ENCODE measurements at places on chromosomes 5 and 9.

DNA sequence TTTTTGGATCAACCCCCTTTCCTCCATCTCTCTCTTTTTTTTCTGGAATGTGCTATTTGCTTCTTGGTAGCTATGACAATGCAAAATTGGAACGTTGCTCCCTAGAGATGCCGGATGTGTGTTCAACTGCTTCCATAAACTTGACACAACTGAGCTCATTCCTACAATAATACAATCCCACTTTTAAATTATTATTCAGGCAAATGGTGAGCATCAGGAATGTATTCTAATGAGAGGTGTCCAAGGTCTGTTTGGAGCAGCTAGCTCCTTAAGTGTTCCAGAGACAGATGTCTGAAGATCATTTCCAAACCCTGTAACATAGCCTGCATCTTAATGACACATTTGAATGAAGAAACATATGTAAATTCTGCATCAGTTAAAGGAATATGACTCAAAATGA, 518.4 kb downstream of the TAF11L14 start:
- no peak for DNase-seq

- DNase-seq, result no peak
Measured at GRCh38 chr9:100029251-100029650, 69.5 kb downstream of the ERP44 start.

- DNase-seq, result no peak
Measured at GRCh38 chr9:8362250-8362649, 562.7 kb upstream of the DMAC1 start.

GRCh38 chr5:56064984-56065383, 70.2 kb upstream of the IL6ST start:
- DNase-seq, result no peak

DNA sequence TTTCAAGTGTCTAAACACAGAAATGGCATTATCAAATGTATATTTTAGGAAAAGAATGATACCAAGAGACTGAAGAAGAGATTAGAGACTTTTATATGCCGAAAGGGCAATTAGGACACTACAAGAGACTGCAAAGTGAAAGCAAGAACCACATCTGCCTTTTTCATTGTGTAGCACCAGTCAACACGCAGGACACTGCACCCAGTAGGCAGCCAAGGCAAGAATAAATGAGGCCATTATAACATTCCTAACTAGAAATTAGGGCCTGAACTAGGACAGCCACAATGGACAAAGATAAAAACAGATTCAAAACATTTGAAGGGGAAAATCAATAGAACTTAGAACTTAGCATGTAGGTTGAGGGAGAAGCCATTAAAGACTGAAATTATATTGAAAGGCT, 10.8 kb downstream of the CETN3 start:
- no peak for DNase-seq

DNA sequence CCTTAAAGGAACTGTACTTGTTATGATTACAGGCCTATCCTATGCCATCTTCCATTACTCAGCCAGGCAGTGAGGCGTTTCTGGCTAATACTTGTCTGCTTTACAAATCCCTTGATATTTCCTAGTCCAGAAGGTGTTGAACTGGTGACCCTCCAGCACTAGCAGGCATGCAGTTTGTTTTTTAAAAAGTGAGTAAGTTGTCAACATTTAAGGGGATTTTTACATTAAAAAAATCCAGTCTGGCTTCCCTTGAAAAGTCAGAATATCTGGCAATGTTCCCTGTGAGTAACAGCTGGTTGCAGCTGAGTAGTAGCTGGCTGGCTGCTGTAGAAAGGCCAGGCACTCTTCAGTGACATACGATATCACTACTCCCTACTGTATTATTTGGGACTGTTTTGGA, 21.8 kb downstream of the GRIN3A start:
- no peak for DNase-seq

GRCh38 chr9:123548741-123549545, 192.9 kb downstream of the CRB2 start:
- no peak for DNase-seq

GRCh38 chr5:133994990-133995333, 9.8 kb downstream of the VDAC1 start:
- no peak for DNase-seq

DNA sequence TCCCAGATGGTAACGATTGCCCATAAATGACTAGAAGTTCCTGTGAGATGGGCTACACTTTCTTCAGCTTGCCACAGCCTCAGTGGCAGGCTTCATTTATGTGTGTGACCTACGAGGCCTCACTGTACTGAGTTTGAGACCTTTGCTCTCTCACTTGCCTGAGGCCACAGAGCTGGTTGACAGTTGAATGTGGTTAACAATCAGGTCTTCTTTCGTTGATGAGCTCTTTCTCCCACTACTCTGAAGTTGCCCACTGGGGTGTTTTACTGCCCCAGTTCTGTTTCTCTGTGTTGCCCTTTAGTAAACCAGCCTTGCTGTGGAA, 70.5 kb downstream of the CYFIP2 start:
- DNase-seq, result no peak

DNA sequence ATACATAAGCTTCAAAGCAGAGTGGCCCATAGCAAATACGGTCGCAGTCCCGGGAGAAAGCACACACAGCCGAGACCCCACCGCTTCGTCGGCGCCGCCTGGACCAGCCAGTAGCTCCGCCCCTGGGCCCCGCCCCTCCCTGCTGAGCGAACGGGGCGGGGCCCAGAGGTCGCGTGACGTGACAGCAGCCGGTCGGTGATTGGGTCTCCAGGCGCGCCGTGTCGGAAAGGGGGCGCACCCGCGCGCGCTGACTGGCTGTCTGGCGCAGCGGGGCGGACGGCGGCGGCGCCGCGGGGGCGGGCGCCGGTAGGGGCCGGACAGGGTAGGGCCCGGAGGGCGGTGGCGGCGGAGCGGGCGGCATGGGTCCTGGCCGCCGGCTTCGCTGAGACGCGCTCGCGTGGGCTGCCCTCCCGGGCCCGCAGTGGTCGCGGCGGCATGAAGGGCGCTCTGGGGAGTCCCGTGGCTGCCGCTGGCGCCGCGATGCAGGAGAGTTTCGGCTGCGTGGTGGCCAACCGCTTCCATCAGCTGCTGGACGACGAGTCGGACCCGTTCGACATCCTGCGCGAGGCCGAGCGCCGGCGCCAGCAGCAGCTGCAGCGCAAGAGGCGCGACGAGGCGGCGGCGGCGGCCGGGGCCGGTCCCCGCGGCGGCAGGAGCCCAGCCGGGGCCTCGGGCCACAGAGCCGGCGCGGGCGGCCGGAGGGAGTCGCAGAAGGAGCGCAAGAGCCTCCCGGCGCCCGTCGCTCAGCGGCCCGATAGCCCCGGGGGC, at the start of gene HABP4:
TSS of gene HABP4 (plus strand) at position 325 of the 768 bp plus-strand sequence. CDS start at position 436, 111 bp downstream.
- peak; percentile 94 for DNase-seq

DNA sequence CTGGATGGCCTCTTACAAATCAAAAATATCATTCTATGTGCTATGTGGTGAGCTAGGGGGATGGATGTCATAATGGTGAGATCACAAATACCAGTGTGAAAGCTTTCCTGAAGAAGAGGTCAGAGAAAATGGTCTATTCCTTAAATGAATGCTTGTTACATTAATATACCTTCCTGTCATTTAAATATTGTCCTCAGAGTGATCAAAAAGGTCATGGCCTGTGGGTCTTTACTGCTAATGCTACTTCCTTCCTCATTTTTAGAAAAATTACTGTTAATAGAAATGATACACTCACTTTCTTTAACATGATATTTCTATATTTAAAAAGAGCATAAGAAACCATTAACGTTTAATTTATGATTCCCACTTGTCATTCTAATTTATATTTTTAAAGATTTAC, 9.7 kb downstream of the OMD start:
- DNase-seq, result no peak

GRCh38 chr5:132012371-132013005, 1.0 kb upstream of the ACSL6 start:
- DNase-seq, result peak; percentile 40

DNA sequence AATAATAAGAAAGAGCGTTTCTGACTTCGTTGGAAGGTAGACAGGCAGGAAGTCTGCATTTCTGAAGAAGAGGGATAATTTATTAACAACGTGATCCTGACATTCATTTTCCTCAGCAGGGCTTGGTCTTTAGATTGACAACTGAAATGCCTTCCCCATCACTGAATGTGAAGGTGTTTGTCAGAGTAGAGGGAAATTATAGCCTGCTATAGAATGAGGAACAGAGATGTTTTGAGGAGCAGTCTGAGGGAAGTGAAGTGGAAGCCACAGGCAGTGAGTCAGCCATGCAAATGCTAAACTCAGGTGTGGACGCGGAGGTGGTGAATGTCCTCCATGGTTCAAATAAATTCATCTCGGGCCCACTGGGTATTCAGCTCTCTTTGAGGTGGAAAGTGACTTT, 30.5 kb downstream of the C7 start:
- no peak for DNase-seq

DNA sequence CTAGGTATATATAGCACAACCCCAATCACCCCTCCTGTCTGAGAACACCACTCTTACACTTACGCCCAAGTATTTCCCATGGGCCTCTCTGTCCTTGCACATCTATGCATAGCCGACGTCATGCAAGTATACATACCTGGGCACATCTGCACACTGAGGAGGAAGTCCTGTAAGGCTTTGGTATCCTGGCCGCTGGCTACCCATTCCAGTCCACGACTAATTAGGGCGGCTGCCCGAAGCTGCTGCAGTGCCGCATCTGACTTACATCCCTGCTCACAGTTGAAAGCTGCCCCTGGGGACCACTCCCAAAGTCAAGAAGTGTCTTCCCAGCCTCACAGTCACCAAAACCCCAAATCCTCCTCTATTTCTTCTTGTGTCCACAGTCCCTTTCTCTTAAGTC, 2.4 kb upstream of the VCP start:
- no peak for DNase-seq

DNA sequence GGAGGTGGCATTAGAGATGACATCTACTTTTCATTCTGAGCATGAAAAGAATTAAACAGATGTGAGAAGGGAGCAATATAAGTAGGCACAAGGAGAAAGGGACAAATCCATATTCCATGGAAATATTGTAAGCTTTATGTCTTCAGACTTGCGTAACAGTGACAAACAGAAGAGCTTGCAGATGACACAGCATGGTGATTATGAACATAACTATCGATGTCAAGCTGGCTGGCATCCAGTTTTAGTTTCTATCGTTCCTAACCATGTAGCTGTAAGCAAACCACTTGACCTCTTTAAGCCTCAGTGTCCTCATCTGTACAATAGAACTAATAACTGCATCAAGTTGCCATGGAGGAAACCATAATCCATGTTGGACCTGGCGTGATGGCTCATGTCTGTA, 246.7 kb upstream of the ADRA1B start:
- DNase-seq, result no peak

DNA sequence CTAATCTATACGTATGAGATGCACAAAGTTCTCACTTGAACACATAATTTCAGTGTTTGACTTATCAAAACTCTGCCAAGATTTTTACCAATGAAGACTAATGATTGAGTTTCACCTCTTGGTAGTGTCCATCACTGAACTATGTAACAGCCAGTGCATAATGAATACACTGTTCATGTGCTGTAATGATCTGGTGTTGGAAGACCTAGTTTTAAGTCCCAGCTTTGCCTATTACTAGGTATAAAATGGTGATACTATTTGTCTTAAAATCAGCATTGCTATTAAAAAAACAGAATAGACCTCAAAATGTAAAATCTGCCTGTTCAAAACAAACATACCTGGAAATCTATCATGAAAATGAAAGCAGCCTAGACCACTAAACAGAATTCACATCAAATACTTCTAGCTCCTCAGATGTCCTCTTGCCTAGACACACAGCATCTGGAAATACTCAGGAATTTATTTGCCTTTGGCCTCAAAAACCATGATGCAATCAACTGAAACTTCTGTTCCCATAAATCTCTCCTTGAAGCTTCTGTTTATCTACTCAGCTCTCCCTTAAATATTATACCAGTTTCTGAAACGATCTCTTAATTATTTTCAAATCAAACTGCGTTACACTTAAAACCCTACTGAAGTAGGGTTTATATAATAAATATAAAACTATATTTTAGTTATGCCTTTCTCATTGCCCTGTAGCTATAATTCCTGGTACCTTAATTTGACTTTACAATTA, 38.1 kb downstream of the MRPS27 start:
- no peak for DNase-seq
